ENCODE measurements at places on chromosomes 7 and 10.

DNA sequence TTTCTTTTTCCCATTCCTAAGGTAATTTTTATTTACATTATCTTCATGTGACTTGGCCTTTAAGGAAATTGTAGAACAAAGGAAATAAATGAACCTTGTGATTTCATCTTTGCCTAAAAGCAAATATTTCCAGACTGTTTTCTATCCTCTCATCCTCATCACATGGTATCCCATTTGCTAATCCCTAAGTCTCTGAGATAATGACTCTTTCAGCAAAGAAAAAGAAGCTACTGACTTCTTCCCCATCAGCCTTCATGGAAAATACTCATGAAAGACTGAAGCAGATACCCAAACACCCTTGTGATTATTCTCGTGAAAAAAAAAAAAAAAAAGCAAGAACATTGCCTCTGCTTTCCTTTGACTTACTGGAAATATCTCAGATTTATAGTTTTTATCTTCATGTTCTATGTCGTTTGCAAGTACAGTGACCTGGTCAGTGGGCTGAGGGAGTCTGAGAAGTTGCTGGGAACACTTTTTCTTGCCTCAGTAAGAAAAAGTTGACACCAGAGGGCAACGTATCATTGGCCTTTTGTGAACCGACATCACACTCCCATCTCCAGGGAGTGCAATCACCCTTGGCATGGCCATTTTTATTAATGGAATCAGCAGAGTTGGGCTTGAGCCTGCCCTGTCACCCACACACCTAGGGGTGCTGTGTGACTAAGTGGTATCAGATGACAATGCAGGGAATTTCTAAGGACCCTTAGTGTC, 246.0 kb upstream of the KMT2E start:
- DNase-seq: no peak

GRCh38 chr7:70406186-70406949, 725.6 kb upstream of the GALNT17 start:
- no peak for DNase-seq

GRCh38 chr7:28155019-28155660, 25.5 kb downstream of the JAZF1 start:
- DNase-seq: no peak

- no peak for DNase-seq
Observed at GRCh38 chr10:9811601-9812000, 1206.1 kb upstream of the CELF2 start.

GRCh38 chr10:101397140-101397539, 43.2 kb downstream of the BTRC start:
- DNase-seq: peak; percentile 80

DNA sequence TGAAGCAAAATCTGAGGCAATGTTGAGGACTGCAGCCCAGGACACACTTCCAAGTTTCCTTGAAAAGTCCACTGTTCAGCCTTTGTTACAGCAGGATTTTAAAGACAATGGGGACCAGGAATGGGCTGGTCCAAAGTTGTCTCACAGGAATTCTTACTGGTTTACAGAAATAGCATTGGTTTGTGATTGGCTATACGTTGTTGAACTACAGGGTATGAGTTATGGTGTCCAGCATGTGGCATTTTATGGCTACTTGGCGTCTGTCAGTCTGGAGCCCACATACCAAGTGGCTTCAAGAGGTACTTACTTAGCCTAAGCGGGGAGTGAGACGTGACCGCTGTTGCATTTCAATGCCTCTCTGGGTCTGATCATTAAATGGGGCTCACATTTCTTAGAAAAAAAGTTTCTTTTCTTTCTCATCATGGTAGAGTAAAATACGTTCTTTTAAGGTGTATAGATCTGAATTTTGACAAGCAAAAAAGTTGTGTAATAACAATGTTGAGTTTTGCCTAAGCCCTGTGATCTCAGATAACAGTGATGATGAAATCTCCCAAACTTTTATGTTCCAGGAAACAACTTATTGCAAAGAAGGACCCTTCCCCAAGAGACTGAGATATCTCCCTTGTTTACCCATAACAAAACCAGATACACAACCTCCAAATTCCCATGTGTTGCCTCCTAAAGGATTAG, 100.0 kb upstream of the TRIM24 start:
- no peak for DNase-seq

DNA sequence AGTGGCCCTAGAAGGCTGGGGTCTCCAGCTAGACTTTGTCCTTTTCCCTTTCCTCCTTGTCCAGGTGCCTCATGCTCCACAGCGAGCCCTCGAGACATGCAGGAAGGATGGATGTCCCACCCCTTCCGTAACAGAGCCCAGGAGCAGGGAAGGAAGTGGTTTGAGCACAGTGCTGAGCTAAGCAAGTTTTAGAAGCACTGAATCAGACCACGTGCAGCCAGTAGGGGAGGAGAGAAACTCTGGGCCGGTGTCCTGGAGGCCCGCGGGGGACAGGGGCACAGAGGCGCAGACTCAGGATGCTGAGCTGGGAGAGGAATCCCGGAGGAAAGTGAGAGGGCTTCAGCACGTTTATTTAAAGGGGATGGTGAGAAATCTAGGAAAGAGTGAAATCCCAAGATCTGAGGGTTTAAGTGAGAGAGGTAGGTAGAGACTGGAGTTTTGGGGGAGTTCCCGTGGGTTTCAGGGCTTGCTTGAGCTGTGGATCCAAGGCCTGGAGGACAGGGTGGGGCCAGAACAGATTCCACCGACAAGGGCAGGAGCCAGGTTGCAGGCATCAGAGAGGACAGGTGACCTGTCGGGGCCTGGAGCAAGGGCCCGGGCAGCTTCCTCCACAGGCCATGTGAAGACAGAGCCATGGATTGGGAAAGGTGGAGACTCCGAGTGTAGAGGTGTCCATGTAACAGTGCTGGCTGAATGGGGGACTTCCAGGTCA, 4.4 kb upstream of the IRF5 start:
- DNase-seq: no peak

- peak; percentile 10 for DNase-seq
Observed at GRCh38 chr7:29945259-29945809, 44.3 kb downstream of the SCRN1 start.

GRCh38 chr7:133511252-133511651, 258.4 kb downstream of the EXOC4 start:
- DNase-seq: no peak

- peak; percentile 95 for DNase-seq
Observed at GRCh38 chr7:151426441-151426903, 13.5 kb downstream of the CRYGN start.

GRCh38 chr7:50660040-50660829, 95.0 kb upstream of the DDC start:
- no peak for DNase-seq

GRCh38 chr10:98433881-98434732, 12.6 kb downstream of the HPS1 start:
- no peak for DNase-seq

GRCh38 chr7:44325201-44325671, at the start of gene CAMK2B:
Gene CAMK2B, minus strand, starts transcription at chr7:44325594. Its CDS starts 173 bp downstream, at chr7:44325421.
- DNase-seq: no peak

DNA sequence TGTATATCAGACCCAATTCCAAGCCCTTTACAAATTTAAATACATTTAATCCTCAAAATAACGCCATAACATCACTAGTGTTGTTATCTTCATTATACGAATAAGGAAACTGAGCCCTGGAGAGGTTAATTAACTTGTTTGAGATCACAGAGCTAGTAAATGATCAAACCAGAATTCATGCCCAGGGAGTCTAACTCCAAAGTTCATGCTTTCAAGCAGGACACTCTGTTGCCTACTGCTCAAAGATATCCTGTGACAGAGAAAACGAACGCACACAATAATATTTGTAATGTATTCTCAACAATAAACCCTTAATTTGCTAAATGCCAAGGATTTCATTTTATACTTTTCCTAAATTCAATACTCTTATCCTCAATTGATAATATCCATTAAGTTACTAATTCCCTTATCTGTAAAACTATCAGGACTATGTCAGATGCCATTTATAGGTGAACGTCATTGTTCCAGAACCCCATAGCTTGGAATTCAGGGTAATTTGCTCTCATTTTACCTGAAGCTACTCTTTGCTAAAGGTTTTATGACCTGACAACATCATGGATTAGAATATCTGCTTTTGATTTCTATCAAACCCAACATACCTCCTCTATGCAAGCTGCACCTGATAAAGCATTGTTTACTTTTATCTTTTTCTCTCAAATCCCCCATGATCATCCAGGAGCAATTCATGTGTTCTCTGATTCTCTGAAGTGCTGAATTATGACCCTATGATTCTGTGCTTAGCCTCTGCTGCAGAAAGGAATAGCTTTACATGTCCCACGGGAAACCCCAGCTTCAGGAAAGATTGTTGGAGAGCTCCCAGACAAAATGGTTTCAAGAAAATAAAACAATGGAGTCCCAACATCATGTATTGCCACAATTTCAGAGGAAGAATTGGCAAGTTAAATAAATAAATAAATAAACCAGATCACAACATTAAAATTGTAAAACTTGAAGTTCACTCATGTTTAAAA, 150.2 kb upstream of the CDK1 start:
- no peak for DNase-seq

DNA sequence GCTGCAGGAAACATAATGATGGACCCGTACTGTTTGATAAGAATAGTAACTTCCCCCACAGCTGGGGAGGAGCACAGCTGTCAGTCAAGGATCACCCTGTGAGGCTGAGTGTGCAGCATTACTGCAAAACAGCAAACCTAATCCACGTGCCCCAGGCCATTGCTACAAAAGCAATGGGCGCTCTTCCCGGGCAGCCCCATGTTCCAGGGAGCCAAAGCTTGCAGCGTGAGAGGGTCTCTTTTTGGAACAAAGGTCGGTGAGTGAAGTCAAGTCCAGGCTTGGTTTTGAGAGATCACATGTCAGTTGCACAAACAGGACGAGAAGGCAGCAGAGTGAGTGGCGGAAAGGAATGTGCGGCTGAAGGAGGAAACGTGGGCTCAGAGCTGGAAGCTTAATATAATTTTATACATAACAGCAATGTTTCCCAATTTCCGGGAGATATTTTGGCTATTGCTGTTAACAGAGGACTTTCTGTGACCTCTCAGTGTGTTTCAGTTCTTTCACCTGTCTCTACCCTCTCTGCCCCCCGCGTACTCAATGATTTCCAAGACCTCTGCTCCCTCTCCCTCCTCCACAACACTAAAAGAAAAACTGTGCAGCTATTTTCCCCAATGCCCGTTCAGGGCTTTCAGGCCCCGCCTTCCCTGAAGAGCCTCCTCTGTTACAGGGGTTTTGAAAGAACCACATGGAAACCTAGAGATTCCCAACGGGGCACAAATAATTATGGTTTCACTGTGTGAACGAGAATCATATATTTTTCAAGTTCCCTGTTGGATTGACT, 128.9 kb downstream of the MTPAP start:
- DNase-seq: no peak
